ENCODE measurements at places on chromosomes 4 and X. TPM values are rescaled to one million over a fixed set of nuclear protein-coding genes. Genes with fewer than 3 reads are reported as not detected.

Gene NUDT10
- total RNA-seq = 0.64 TPM

Gene PLP2
- total RNA-seq = 27.8 TPM

Gene CHRDL1
- total RNA-seq = 37.3 TPM

Gene F11
- not detected for total RNA-seq

Gene GAB3
- 3.9 TPM for total RNA-seq

- no peak overlapping the region for H3K27ac ChIP-seq
- H3K4me1 ChIP-seq = peaks cover 5% of the 10 kb centered on the region
- no peak for DNase-seq
- H3K36me3 ChIP-seq = no peaks in the 10 kb centered on the region
- H3K4me3 ChIP-seq = no peak overlapping the region
Observed at GRCh38 chr4:30770812-30771211, 50.6 kb downstream of the PCDH7 start.

GRCh38 chr4:189021831-189022230 is 882.6 kb downstream of the TRIML1 start:
- H3K4me3 ChIP-seq = no peak overlapping the region
- no peak for DNase-seq
- H3K27me3 ChIP-seq = no peaks in the 10 kb centered on the region
- no peak overlapping the region for H3K27ac ChIP-seq
- H3K4me1 ChIP-seq = no peaks in the 10 kb centered on the region
- no peaks in the 10 kb centered on the region for H3K36me3 ChIP-seq

DNA sequence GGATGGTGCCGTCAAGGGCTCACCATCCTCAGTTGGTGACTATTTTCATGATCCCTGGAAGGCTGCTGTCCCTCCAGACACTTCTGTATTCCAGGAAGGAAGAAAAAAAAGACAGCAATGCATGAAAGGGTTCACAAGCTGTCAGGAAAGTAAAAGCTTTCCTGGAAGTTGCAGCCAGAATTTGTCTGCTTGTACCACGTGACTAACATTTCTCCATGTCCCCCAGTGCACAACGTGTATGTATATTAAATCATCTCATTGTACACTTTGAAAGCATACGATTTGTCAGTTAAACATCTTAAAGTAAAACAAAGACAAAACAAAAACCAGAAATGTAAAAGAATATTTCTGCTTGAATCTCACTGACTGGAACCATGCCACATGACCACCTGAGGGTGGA is 127.4 kb upstream of the CLNK start:
- H3K36me3 ChIP-seq = no peaks in the 10 kb centered on the region
- H3K4me1 ChIP-seq = no peaks in the 10 kb centered on the region
- H3K27me3 ChIP-seq = no peaks in the 10 kb centered on the region
- no peak for DNase-seq
- H3K27ac ChIP-seq = no peak overlapping the region

DNA sequence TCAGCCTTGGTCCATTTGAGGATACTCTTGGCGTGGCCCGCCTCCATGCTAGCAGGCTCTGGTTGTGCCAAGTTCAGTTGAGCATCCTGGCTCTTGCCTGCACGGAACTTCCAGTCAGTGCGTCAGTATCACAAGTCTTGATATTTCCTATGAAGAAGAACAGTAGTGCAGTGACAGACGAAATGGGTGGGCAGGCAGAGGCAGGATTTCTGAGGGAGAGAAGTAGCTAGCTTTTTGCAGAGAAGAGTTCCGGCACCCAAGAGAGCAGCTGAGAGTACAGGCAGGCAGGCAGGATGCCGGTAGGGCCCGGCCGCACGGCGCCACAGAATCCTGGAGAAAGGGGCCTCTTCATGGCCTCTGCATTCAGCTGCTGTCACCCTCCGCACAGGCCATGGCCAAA is 56.1 kb upstream of the MSANTD1 start:
- no peaks in the 10 kb centered on the region for H3K36me3 ChIP-seq
- no peaks in the 10 kb centered on the region for H3K4me1 ChIP-seq
- H3K27ac ChIP-seq = no peak overlapping the region

DNA sequence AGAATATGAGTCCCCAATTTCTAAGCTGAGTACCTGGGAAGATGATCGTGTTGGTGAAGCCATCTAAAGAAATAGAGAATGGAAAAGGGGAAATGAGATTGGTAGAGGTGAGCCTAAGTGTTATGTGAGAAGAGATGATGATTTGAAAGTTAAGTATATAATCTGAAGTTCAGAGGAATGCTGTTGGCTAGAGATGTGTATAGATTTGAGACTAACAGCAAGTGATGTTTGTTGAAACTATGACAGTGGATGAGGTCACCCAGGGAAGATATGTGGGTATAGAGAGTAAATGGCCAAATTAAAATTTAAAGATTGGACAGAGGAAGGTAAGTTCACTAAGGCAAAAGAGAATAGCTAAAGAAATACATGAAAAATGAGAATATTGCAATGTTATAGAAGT is 324.2 kb downstream of the MAPK10 start:
- DNase-seq = no peak
- no peaks in the 10 kb centered on the region for H3K27me3 ChIP-seq
- no peaks in the 10 kb centered on the region for H3K4me1 ChIP-seq
- no peaks in the 10 kb centered on the region for H3K36me3 ChIP-seq

- no peaks in the 10 kb centered on the region for H3K4me1 ChIP-seq
- H3K27ac ChIP-seq = no peak overlapping the region
- H3K4me3 ChIP-seq = no peak overlapping the region
- no peaks in the 10 kb centered on the region for H3K36me3 ChIP-seq
- H3K27me3 ChIP-seq = no peaks in the 10 kb centered on the region
Observed at GRCh38 chr4:125003840-125004239, 291.3 kb upstream of the ANKRD50 start.

Data from breast epithelium (tissue), 4 donors.